Cardiac fibroblast (primary cell): ENCODE measurements at places on chromosomes 4 and X.

GRCh38 chr4:39102297-39102696 is 40.3 kb downstream of the KLHL5 start:
- no peak for DNase-seq

- DNase-seq, result no peak
Observed at GRCh38 chrX:110600745-110601310, 194.8 kb downstream of the CHRDL1 start.

GRCh38 chrX:133527415-133527814 is 112.1 kb upstream of the GPC4 start:
- DNase-seq, result peak; percentile 0

GRCh38 chr4:74323663-74324062 is 15.4 kb downstream of the EPGN start:
- DNase-seq, result no peak

DNA sequence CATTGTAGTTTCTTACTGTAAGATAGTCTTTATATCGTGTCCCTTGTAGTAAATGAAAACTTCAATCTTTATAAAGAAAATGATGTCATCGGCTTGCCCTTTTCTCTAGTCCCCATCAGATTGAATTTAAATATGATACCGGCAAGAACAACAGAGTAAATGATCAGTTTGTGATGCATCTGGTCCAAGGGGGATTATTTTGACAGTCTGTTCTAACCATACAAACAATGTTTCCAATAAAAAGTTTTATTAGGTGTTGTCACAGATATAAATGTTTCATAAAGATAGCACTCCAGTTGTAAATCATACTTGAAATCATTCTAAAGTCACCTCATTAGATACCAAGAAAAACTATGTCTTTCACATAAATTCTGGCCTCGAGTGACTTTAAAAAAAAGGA is 72.3 kb downstream of the SLC9A6 start:
- no peak for DNase-seq

- DNase-seq, result no peak
Observed at GRCh38 chrX:122584981-122585380, 599.1 kb upstream of the GRIA3 start.

GRCh38 chr4:80029364-80029763 is 43.7 kb downstream of the ANTXR2 start:
- DNase-seq, result no peak

GRCh38 chr4:83248486-83248885 is 36.1 kb downstream of the COQ2 start:
- DNase-seq, result no peak

- DNase-seq, result no peak
Observed at GRCh38 chr4:180169966-180170365, 2073.2 kb upstream of the TENM3 start.

DNA sequence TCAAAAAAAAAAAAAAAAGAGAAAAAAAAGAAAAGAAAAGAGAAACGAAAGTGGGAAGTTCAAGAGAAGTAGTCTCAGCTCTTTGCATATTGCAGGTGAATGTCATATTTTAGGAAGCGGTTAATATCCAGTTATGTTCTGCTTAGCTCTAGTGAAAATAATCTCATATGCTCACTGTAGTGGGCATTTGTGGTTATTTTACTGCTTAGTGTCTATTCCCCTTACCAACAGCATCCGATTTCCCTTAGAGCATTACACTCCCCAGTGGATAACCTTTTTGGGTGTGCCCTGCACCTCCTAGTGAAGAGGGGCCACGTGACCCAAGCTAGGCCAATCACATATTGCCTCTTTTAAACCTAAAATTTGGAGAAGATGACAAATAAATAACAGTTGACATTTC is 111.2 kb upstream of the ZNF827 start:
- DNase-seq, result no peak

DNA sequence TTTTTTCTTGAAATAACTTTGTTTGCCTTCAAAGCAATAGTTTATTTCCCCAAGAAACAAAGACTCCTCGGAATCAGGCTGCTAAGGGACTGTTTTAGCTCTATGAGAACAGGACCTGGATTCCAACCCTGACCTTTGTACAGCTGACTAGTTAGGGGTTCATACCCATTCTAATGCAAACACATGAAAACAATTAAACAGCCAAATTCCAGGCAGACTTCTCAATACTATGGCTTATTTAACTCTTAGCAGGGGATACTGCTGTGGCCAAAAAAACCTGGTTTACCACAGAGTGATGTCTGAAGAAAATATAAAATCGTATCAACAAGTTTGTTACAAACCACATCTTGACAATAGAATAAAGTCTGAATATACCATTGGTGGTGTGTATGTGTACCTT is 129.6 kb upstream of the INTU start:
- no peak for DNase-seq

GRCh38 chrX:23483396-23483795 is 148.7 kb downstream of the PTCHD1 start:
- DNase-seq, result no peak

DNA sequence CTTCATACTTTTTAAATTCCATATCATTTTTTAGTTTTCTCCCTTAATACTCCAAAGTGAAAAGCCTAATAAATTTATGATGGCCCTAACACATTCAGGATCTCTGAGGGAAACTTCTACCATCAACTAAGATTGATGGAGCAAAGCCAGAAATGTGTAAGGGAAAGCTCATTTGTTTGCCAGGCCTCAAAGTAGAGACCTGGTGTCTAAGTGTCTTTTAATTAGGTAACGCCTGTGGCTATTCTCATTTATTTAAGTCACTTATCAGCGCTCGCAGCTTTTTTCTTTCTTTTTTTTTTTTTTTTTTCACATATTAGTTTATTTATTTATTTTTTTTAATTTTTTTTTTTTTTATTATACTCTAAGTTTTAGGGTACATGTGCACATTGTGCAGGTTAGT is 242.4 kb downstream of the TMA16 start:
- no peak for DNase-seq

GRCh38 chrX:134572816-134573682 is 85.2 kb downstream of the PLAC1 start:
- DNase-seq, result no peak

DNA sequence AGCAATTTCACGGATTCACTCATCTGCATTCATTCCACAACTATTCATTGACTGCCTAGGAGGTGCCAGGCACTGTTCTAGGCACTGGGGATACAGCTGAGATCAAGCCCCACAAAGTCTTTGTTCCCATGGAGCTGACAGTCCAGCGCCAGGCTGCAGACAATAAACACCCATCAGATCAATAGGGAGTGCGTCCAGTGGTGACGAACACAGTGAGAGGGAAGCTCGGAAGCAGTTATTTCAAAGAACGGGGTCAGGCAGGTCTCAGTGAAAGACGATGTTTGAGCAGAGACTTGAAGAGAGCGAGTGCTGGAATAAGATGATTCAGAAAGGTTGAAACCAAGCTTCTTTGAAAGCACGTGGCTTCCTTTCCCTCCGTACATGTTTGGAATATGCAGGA is 167.2 kb downstream of the EVC2 start:
- no peak for DNase-seq

- DNase-seq, result no peak
Observed at GRCh38 chrX:3450881-3451570, 104.6 kb upstream of the MXRA5 start.

GRCh38 chrX:97399400-97399799 is 515.7 kb downstream of the RPA4 start:
- peak; percentile 78 for DNase-seq

DNA sequence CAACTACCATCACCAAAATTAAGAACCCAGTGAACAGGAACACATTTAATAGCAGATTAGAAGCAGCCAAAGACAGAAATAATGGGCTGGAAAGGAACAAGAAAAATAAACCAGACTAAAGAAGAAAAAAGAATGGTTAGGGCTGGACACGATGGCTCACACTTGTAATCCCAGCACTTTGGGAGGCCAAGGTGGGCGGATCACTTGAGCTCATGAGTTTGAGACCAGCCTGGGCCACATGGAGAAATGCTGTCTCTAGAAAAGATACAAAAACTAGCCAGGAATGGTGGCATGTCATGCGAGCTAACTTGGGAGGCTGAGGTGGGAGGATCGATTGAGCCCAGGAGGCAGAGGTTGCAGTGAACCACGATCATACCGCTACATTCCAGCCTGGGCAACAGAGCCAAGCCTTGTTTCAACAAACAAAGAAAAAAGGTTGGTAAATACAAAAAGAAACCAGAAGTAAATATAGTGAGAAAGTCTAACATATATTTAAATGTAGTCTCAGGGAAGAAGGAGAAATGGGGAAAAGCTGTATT is 102.0 kb downstream of the AFAP1 start:
- no peak for DNase-seq

GRCh38 chr4:151600432-151600831 is 160.4 kb downstream of the GATB start:
- DNase-seq, result no peak

DNA sequence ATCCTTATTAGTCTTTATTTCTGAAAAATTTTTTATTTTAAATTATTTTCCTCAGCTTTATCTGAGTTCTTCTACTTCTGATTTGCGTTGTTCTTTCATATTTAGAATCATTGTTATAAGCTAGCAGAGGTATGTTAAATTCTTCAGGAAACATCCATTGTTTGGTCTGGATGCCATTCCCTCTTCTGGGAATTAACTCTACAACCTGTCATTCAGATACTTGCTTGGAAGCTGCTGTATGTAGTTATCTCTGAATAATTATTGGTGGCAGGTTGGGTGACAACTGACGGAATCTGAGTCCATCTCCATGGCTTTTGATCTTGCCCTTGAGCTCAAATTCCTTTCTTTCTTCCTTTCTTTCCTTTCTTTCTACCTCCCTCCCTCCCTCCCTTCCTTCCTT is 61.9 kb downstream of the DDIT4L start:
- no peak for DNase-seq

GRCh38 chr4:8860096-8860891 is 11.3 kb downstream of the HMX1 start:
- no peak for DNase-seq

- no peak for DNase-seq
Observed at GRCh38 chrX:44080083-44080482, 106.9 kb upstream of the NDP start.

DNA sequence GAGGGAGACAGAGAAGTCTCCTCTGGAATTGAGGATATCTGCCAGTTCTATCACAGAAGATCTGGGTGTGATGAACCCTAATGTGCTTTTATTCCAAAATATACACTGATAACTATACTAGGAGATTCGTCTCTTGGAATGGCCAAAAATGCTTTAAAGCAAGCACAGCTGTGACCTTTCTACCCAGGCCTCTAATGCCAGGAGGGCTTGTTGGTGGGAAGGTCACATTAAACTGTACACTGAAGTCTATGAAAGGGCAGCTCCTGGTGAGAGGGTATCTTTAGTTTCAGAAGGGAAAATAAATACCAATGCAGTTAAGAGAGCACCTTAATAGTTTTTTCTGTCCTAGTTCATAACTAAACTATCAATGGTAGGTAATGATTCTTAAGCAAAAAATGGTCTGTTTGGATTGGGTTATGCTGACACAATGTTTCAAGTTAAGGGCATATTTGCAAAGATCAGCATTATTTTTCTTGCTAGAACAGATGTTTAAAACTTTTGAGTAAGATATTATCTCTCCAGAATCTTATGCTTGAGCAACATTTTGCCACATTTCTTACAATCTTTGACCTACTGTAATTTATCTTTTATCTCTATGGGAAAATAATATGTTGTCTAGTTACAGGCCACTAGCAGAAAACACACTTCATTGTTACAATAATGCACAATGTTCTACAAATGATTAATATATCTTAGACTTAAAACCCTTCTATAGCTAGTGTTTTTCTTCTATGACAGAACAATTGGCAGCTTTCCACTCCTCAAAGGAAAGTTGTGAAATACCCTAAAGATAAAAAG is 59.6 kb downstream of the SEC24D start:
- DNase-seq, result peak; percentile 83

DNA sequence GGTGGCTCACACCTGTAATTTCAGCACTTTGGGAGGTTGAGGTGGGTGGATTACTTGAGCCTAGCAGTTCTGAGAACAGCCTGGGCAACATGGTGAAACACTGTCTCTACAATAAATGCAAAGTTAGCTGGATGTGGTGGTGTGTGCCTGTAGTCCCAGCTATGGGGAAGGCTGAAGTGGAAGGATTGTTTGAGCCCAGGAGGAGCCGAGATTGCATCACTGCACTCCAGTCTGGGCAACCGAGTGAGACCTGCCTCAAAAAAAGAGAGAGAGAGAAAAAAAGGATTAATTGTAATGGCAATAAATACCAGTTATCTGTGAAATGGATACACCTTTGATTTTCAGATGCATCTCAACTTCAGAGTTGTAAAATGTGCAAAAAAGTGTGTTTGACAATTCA is 58.8 kb downstream of the SPRY1 start:
- no peak for DNase-seq

DNA sequence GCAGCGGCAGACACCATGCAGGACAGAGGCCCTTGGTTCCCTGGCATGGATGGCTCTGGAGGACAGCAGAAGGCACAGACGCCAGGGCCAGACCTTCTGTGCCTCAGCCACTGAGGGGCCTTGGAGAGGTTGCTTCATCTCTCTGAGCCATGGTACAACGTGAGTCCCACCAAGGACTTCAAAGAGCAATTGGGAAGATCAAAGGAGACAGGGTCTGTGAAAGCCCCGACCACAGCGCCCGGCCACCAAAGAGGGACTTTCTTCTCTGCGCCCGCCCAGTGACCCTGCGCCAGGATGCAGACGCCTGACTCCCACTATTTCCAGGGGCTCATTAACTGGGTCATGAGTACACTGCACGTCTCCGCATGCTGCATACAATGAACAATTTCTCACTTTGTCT is 174.0 kb downstream of the AFAP1 start:
- DNase-seq, result no peak

- DNase-seq, result peak; percentile 88
Observed at GRCh38 chr4:42371305-42372252, 25.7 kb upstream of the SHISA3 start.

DNA sequence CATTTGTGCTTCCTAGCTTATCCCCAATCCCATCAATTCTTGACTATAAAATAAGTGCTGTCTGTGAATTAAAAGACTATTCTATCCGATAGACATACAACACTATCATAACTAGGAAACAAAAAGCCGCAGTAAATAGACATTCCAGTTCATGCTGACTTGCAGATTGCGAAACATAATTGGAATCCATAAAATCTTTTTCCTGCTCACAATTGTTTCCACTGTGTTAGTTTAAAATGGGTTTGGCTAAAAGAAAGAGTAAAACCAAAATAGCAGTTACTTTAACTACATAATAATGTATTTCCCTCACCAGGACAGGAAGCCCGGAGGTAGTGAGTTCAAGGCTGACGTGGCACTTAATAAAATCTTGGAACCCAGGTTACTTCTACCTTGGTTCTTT is 17.2 kb downstream of the SMIM31 start:
- DNase-seq, result no peak
